ENCODE measurements at places on chromosomes 3 and 15. TPM values are rescaled to one million over a fixed set of nuclear protein-coding genes. Genes with fewer than 3 reads are reported as not detected.

GUCA1C gene
- not detected for total RNA-seq

GLCE gene
- total RNA-seq, result 7.9 TPM

ARPP21 gene
- total RNA-seq, result not detected

RUBCN gene
- total RNA-seq, result 32.2 TPM

CCDC71 gene
- 29.7 TPM for total RNA-seq

TM4SF1 gene
- total RNA-seq, result 34.2 TPM

DNA sequence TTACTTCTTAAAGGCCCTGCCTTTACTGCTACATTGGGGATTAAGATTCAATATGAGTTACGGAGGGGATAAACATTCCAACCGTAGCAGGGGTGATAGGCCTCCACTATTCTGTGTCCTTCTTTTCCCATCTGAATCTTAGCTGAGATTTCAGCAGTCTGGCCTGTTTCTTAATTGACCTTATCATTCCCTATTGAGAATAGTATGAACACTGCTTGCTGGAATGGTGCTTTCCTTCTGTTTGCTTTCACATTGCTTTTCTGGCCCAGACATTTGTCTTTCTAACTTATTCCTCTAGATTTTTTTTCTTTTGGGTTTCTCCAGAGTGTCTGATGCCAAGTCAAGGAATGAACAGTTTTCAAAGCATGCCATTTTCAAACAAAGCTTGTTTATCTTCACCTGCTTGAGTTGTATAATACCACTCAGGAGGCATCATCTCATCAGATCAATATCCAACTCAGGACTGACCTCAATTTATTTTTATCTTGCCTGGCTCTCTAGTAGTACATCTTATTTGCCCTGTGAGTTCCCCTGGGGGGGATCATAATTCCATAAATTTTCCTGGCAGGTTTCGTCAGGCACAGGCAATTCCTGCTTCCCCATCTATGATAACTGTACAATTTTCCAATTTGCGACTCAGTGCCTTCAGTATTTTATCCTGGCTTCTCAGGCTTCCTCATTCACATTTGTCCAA is 161.1 kb upstream of the STT3B start:
- no peak for DNase-seq

- DNase-seq, result no peak
Observed at GRCh38 chr3:153171918-153172317, 9.9 kb downstream of the RAP2B start.

- peak; percentile 14 for DNase-seq
Observed at GRCh38 chr15:34514251-34514670, 69.2 kb downstream of the GOLGA8B start.

DNA sequence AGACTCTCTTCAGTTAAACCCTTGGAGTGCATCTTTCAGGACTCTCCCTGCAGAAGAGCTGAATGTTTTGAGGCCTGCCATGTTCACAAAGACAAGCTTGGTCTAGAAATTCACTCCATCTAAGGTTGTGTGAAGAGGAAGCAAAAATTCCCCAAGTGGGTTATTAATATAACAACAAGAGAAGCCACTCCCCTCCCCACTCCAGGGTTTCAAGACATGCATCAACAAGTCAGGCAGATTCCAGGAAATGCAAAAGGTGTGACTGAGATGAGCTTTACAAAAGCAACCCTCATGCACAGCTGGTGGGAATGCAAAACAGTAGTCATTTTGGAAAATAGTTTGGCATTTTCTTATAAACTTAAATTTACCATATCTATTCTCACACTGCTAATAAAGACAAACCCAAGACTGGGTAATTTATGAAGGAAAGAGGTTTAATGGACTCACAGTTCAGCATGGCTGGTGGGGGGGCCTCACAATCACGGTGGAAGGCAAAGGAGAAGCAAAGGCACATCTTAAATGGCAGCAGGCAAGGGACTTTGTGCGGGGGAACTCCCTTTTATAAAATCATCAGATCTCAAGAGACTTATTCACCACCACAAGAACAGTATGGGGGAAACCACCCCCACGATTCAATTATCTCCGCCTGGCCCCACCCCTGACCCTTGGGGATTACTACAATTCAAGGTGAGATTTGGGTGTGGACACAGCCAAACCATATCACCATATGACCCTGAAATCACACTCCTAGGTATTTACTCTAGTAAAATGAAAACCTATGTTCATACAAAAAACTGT is 31.3 kb downstream of the TARS3 start:
- DNase-seq, result no peak

- DNase-seq, result no peak
Observed at GRCh38 chr3:150079029-150079739, 108.5 kb upstream of the PFN2 start.

GRCh38 chr3:10645800-10646199 is 140.4 kb upstream of the ATP2B2 start:
- no peak for DNase-seq

DNA sequence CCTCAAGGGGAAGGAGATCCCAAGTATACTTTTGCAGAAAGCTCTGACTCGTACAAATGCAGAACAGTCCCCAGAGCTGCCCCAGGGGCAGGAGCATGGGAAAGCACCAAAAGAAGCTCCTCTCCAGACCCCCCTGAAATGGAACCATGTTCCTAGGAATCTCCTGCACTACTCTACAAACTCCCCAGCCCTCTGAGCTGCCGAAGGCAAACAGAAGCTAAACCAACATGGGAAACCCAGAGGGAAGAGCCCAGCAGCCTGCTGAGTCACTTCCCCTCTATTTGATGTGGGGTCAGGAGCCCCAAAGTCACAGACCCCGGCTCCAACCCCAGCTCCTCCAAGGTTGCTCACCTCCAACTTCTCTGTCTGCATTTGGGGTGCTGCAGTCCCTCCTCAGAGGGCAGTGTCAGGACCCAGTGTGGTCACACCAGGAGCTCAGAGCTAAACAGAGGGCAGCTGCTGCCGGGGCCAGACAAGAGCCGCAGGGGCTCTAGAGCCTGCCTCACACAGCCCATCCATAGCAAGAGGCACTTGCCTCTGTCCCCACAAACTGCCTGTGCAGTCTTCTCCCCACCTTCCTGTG is 3.8 kb upstream of the PLXNA1 start:
- DNase-seq, result no peak

DNA sequence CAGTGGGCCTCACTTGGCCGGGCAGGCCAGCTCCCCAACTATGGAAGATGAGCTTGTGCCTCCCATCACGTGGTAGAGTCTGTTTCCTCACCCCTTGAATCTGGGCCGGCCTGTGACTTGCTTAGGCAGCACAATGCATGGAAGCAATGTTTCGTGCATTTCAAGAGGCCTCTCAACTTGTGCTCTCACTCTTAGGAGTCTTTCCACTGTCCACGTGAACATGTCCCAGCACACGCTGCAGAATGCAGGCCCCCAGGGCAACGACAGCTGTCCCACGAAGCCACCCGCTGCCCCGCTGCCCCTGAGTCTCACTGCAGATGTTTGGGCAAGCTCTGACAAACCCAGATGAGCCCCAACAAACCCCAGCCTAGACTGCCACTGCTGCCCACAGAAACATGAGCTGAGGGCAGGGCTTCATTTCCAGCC is 27.2 kb upstream of the SLC41A3 start:
- peak; percentile 0 for DNase-seq

- DNase-seq, result peak; percentile 10
Observed at GRCh38 chr3:40827942-40828688, 303.4 kb downstream of the ZNF621 start.

GRCh38 chr15:33411596-33412540 is 101.1 kb downstream of the RYR3 start:
- DNase-seq, result no peak

- DNase-seq, result no peak
Observed at GRCh38 chr15:73328981-73329380, 39.8 kb downstream of the HCN4 start.

GRCh38 chr15:69757186-69757585 is 304.6 kb downstream of the RPLP1 start:
- no peak for DNase-seq

DNA sequence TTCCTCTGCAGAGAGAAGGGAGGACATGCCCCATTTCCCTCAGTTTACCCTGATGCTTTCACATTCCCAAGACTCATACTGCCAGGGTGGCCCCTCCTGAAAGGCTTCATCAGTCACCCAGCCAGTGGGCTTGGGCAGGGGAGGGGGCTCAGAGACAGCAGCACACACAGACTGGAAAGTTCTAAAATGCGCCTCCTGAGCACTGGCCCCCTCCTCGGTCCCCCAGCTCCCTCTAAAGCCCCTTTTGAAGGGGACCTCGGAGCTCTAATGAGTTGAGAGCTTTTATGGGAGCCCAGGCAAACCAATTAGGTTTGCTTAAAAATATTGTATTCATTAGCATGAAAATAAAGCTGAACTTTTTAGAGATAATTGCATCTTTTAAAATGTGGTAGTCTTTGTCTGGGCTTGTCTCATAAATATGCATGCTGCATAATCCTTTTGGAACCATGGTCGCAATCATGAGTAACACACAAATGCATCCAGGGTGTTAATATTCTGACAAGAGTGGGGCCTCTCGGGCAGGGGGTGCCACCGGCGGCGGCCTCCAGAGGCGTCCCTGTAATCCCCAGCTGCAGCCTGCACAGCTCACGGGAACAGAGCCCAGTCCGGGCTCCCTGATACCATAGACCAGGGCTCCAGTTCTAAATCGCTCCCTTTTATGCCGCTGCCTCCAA is 78.5 kb downstream of the RPLP1 start:
- DNase-seq, result no peak

- no peak for DNase-seq
Observed at GRCh38 chr3:141064255-141064926, 13.2 kb downstream of the SPSB4 start.

GRCh38 chr3:52072471-52072870 is 16.1 kb upstream of the DUSP7 start:
- DNase-seq, result no peak

GRCh38 chr3:179108086-179108485 is 36.5 kb upstream of the ZMAT3 start:
- no peak for DNase-seq

DNA sequence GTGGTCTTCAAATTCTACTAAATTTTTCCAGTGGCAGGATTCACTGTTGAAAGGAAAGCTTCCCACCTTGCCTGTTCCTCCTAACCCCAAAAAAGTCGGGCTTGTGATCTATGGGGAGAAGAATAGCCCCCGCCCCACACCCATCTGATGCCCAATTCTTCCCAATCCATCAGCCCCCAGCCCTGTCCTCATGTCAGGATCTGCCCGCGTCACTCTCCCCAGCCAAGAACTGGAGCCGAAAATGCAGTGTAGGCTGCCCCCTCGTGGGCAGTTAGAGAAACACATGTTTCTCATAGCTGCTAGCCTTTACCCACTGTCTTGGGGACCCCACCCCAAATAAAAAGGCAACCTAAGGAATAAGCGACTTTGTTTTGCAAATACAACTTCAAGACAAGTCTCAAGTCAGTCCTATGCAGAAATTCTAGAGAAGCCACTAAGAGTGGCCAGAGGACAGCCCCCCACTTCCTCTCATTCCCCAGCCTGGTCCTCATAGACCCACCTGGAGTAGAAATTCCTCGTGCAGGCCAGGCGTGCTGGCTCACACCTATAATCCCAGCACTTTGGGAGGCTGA is 13.0 kb upstream of the CSK start:
- DNase-seq, result peak; percentile 66

DNA sequence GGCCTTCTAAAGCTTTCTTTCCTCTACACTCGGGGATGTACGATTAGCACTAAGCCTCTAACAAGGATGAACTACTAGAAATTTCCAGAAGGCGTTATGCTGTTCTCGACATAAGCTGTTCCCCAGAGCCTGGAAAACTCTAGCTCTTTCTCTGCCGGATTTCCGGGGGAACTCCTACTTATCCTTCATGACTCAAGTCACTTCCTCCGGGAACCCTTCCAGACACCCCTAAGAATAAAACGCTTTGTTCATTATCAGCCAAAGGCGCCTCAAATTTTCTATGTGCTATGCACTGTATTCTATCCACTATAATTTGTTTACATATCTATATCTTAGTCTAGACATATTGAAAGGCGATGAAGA is 455 bp upstream of the SNAP23 start:
- peak; percentile 57 for DNase-seq

Measured in transverse colon (tissue), 4 donors.